ENCODE measurements at places on chromosomes 4 and X.
A peak's percentile ranks its signal among the peaks of the same experiment; 100 is the strongest.

- peak; percentile 49 for DNase-seq
Observed at GRCh38 chr4:89303177-89303576, 4.4 kb downstream of the GPRIN3 start.

GRCh38 chrX:39144323-39144722 lies 343.1 kb downstream of the MID1IP1 start:
- no peak for DNase-seq

GRCh38 chrX:124346117-124346876 lies at the start of gene SH2D1A:
Gene SH2D1A, plus strand, starts transcription at chrX:124346563. Its CDS starts 80 bp downstream, at chrX:124346643.
- peak; percentile 43 for DNase-seq

DNA sequence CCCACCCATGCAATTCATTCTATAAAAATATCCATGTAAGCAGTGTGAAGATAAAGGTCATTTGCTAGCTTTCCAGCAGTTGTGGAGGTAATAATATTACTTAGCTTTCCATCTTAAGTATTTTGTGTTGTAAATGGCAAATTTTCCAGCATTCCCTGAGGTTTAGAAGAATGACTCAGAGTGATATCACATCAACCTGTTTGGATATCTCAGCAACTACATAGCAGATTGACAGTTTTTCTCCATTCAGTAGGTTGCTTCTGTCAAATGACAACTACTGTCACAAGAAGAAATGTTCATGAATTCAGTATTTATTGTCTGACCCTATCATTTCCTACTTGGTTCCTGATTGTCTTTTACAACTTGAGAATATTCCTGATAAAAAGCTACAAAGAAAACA lies 434.9 kb upstream of the GALNTL6 start:
- no peak for DNase-seq

DNA sequence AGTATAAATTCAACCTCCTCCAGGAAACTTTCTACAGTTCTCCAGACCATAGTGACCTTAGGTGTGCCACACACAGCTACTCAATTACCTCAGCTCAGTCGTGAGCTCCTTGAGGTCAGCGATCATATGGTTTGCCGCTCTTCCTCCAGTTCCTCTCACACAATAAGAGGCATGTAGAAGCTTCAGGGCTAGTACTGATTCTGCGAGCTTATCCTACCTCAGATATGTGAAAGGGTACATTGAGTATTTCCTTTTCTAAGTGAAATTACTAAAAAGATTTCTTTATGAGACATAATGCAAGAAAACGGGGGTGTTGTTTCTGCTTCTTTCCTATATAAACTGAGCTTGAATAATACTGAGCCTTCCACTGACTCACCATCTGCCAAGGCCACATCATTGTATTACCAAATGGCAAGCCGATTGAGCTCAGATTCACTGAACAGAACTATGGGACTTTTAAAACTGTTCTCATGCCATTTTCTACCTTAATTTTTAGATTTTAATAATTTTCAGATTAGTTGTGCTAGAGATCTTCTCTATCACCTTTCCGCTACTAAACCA lies 183.1 kb downstream of the HS6ST2 start:
- DNase-seq, result no peak

- peak; percentile 57 for DNase-seq
Observed at GRCh38 chr4:1113311-1114009, at the start of gene RNF212. Gene RNF212, minus strand, starts transcription at chr4:1113564. Its CDS starts 100 bp downstream, at chr4:1113464.

- no peak for DNase-seq
Observed at GRCh38 chrX:34578237-34578636, 78.8 kb downstream of the TMEM47 start.

DNA sequence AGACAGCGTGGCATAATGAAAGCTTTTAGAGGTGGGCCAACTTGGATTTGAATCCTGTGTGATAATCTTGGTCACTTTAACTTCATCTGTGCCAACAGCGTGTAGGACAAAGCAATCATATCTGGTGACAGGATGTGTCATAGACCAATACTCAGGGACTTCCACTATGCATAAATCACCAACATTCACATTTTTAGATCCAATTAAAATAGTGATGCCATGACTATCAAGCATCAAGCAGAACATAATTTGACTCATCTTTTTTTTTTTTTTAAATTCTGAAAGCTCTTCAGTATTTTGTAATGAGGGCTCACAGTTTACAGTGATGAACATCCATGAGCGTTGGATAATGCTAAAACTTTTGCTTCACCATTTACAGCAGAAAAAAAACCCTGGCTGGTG lies 27.3 kb upstream of the RAPGEF2 start:
- no peak for DNase-seq

GRCh38 chr4:38082424-38083385 lies 122.5 kb downstream of the PTTG2 start:
- DNase-seq, result no peak

- DNase-seq, result no peak
Observed at GRCh38 chr4:54403700-54404453, 174.8 kb downstream of the PDGFRA start.

- DNase-seq, result no peak
Observed at GRCh38 chr4:182801636-182802035, 115.5 kb downstream of the DCTD start.

DNA sequence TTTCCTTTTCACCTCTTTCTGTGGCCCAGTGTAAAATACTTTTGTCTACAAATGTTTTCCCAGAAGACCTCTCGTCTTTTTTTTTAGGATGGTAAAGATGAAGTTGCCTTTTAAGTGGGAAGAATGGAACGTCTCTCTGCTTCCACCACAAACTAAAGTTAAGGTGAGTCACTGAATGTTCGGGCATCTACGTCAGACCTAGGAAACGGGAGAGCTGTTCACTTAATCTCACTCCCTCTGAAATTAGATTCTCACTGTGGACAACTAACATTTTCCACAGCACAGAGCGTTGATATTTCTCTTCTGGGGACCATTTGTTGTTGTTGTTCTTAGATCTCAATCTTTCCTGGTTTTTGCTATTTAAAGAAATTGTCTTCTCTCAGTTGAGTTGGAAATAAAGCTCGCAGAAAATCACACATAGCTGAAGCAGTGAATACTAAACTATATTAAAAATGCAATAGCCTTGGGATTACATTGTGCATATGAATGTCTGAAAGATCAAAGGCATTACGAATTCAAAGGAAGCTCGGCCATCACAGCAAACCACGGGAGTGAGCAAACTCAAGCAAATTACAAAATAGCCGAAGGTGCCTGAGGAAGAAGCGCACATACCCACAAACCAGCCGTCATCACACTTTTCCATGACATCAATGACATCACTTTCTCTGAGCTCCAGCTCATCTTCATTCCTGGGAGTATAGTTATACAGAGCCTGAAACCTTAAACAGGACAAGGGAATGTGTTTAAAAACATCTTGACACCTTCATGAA lies 53.9 kb upstream of the PDLIM3 start:
- DNase-seq, result no peak

- no peak for DNase-seq
Observed at GRCh38 chr4:188613976-188614375, 474.7 kb downstream of the TRIML1 start.

GRCh38 chr4:154422152-154422551 lies 69.4 kb downstream of the DCHS2 start:
- no peak for DNase-seq

GRCh38 chr4:110041735-110042134 lies 129.1 kb downstream of the EGF start:
- DNase-seq, result no peak

DNA sequence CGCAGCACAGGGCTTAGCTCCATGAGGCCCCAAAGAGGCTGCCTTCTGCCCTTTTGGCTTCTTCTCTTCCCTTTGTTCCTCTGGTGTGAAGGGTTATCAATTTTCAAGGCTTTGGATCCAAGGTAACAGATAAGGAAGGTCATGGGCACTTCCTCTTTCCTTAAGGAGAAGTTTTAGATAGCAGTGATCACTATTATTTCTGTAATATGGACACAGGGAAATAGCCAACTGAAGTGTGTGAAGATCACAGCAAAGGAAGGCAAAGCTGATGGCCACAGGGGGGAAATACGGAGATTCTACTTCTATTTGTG lies 366.8 kb downstream of the UNC5C start:
- no peak for DNase-seq

DNA sequence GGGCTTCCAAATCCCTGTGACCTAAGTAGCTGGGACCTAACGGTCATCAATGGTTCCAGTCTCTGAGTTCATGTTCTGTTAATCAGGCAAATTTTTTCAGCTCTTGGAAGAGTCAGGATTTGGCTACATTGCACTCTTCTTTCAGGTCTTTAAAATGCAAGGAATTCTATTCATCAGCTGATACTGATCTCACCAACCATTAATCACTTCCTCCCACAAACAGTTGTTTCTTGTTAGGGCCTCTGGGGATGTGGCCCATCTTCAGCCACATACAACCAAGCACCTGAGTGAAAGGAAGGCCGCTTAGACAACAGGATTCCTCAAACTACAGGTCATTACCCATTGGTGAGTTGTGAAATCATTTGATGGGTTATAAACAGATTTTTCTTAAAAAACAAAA lies 71.7 kb downstream of the FANCB start:
- no peak for DNase-seq

- no peak for DNase-seq
Observed at GRCh38 chrX:112698946-112699345, 19.2 kb upstream of the LHFPL1 start.

DNA sequence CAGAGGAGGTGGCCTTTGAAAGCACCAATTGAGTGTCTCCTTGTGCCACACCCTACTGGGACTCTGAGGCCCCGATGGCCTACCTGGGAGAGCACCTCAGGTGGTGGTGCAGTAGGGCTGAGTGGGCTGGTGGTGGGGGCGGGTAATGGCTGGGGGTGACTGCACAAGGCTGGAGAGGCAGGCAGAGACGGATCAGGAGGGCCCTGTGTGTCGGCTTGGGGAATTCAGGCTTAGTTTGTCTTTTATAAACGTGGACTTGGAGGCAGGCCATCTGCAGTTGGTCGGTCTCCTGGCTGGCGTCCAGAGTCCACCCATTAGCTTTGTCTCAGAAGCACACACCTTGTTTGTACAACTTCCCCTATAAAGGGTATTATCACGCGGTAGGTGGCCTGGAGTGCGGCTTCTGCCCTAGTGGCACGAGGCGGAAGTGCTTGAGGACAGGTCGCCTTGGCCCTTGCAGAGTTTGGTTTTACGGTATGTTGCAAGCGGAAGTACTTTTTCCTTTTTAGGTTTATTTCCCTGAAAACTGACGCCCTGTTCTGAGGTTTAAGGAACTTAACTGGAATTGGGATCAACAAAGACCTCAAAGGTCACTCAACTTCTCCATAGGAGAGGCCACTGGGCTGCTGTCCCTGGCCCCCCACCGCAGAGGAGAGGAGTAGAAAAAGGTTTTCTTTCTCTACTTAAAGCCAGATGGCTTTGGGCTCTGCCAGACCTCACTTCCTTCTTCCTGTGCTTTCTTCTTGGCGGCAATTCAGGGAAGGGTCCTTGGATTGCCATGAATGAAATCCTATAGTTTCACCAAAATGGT lies 8.0 kb downstream of the TBC1D14 start:
- peak; percentile 43 for DNase-seq

- no peak for DNase-seq
Observed at GRCh38 chrX:123513585-123514278, 219.1 kb downstream of the THOC2 start.
